ENCODE measurements at places on chromosomes 1 and 21. TPM values are rescaled to one million over a fixed set of nuclear protein-coding genes. Genes with fewer than 3 reads are reported as not detected.

The CFAP74 gene
- total RNA-seq, result 0.83 TPM

DNA sequence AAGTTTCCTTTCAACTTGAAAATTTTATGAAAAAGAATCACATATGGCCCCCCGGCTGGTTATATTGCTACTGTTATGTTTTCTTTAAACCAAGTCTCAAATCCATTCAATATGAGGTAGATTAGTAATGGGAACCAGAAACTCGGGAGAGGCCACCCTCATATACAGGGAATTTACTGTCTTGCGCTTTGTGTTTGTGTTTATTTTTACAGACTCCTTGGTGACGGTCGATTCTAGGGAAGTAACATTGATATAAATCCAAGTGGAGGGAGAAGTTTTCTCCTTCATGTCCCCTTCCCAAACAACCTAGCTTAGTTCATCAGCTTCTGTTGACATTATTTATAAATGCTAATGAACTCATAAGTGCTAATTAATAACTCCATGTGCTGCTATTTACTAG lies 163.5 kb upstream of the LMO4 start:
- DNase-seq, result no peak

DNA sequence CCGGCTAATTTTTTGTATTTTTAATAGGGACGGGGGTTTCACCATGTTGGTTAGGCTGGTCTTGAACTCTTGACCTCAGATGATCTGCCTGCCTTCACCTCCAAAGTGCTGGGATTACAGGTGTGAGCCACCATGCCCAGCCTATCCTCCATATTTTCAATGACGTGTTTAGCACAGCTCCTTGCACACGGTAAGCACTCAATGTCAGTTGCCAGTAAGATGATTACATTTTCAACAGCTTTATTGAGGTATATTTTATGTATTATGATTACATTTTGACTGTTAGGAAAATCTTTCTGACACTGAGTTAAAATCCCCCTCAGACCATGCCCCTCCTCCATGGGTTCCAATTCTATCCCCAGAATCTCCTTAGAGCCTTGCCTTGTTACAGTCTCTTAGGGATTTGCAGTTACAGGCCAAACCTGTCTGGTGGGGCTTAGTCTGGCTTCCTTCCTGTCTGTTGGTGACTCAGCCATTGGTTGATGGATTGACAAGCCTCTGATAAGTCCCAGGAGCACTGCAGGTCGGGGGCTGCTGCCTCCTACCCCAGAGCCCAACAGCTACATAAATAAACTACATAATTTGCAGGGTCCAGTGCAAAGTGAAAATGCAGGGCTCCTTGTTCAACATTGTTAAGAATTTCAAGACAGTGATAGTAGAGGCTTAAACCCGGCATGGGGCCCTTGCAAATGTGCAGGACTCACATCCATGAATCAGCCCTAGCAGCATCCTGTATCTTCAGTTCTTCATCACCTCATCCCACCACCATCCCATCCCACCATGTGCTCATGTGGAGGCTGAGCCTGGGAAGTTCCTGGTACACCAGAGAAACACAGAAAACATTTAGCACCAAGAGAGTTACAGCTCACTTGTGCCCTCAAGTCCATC lies 23.4 kb downstream of the COA7 start:
- DNase-seq, result peak; percentile 66

- DNase-seq, result no peak
These were observed 604.8 kb downstream of the PLA2G4A start for GRCh38 chr1:187433598-187433997.

The RBP7 gene
- 8.5 TPM for total RNA-seq

DNA sequence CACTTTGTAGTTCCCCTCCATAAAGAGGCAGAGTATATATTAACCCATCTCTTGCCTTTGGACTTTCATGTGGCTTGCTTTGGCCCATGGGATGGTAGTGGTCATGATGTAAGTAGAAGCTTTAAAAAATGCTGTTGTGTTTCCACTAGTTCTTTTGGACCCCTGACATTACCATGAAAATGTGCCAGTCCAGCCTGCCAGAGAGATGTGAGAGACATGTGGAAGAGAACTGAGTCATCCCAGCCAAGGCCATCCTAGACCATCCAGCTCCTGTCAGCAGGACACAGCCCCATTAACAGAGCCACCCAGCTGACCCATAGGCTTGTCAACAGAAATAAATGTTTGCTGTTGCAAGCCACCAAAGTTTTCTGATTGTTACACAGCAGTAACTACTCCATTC lies 3.9 kb upstream of the CD101 start:
- no peak for DNase-seq

- DNase-seq, result peak; percentile 46
These were observed 3.3 kb upstream of the HMGN2 start for GRCh38 chr1:26468911-26469310.

DNA sequence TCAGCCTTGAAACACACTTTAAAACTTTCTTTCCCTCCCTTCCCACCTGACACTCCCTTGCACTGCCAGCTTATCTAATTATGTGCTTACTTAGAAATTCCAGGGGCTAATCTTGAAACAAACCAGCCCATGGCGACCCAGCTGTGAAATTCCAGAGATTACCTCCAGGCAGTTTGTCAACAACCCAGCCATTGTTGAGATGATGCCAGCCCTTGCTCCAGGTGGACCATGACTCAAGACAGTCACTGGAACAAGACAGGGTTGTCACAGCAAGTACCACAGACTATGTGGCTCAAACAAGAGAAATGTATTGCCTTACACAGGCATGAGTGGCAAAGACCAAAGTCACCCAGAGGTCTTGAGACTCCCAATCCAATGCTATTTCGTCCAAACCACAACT lies 7.9 kb downstream of the FYB2 start:
- no peak for DNase-seq

- DNase-seq, result no peak
These were observed 6.7 kb downstream of the CLCNKB start for GRCh38 chr1:16050328-16050727.

DNA sequence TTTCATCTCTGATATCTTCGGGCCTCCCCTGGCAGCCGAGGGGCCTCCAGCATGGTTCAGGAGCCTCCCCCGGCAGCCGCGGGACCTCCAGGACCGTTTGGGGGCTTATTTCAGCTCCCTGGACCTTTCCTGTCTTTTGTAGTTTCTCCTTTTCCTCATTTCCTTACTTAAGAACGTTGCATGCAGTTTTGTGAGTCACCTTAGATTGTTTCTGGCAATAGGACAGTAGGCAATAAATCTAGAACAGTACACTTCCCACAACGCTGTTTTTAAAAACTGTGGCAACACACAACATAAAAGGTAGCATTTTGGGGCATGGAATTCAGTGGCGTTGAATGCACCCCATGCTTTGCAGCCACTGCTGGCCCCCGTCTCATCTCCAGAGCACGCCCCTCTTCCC lies 24.4 kb downstream of the FAAP20 start:
- DNase-seq, result no peak

- DNase-seq, result no peak
These were observed 283.9 kb downstream of the PBX1 start for GRCh38 chr1:164842870-164843269.

DNA sequence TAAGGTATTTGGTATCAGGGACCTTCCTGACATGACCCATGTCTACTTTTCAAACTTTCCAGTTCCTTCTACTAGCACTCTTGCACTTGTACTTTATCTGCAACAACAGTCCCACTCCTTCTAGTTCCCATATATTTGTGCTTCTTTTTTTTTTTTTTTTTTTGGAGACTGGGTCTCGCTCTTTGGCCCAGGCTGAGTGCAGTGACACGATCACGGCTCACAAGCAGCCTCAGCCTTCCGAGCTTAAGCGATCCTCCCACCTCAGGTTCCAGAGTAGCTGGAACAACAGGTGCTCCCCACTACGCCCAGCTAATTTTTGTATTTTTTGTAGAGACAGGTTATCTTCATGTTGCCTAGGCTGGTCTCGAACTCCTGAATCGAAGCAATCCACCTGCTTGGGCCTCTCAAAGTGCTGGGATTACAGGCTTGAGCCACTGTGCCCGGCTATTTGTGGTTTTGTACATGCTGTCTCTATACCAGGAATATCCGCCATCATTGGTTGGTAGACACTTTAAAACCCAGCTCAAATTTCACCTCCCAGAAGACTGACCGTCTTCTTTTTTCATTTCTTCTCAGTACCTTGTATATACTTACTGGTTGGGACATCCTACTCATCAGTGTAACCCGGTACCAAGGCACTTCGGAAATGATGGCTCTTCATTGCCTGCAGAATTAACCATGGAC lies 1.1 kb downstream of the ZMYM1 start:
- no peak for DNase-seq

The GOLT1A gene
- total RNA-seq, result 26.0 TPM

DNA sequence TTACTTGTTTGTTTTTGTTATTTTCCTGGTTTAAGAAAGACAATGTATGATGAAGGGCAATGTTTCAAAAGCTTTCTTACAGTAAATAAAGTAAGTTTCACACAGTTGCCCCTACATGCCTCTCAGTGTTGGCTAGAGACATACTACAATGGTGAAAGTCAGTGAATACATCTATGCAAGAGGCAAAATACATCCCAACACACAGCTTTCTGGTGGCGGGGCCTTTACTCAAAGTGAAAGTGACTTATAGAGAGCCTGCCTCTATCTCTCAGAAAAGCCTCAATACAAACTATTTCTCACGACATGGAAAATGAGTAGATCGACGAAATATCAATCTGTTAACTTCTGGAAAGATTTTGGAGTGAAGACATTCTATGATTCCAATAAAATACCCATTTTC lies 122.3 kb downstream of the SLC30A10 start:
- no peak for DNase-seq
